CD14-positive monocyte (primary cell): ENCODE measurements at places on chromosomes 6 and 20.

DNA sequence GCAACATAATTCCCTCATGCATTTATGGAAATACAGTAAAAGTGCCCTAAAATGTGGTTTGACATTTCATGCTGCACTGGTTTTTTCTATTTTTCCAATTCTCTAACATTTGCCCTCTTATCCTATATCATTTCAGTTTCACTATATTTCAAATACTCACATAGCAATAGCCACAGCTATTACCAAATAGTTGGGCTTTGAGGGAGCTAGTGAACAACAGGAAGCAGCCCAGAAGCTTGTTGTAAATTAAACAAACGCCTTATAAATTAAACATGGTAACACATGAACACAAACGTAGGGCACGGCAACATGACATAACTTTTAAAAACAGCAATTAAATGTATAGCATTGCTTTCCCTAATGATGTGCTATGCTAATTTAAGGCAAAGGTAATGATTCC, 469.0 kb downstream of the CDC5L start:
- no peak for DNase-seq

- no peak for DNase-seq
Measured at GRCh38 chr20:23479043-23479442, 11.9 kb upstream of the CST8 start.

GRCh38 chr6:52371656-52372191, 9.8 kb downstream of the PAQR8 start:
- no peak for DNase-seq

DNA sequence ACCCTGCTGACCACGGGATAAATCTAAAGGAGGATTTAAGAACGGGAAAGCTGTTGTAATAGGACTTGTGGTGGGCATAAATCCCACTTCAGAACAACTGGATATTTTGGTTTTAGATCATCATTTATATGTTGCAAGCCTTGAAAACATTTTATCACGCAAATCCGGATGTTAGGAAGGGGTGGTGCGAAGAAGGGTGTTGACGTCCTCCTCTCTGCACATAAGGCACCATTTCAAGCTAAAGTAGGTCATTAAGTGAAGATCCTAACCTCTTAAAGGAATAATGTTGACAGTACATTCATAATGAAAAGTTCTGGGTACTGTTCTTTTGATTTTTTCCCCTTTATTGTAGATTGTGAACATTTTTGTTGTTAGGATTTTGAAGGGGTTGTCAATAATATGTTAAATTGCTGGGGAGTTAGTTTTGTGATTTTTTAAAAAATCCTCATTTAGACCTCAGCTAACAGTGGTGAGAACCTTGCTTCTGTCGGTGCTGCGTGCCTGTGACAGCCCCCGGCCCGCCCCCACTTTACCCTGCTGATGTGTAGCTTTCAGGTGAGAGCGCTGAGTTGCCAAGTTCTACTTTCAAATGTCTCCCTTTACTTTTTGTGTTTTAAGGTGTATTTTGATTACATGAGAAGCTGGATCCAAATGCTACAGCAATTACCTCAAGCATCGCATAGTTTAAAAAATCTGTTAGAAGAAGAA, 88.8 kb downstream of the MAP3K4 start:
- DNase-seq = no peak

- DNase-seq = no peak
Measured at GRCh38 chr6:53796791-53797190, 2.0 kb downstream of the LRRC1 start.

DNA sequence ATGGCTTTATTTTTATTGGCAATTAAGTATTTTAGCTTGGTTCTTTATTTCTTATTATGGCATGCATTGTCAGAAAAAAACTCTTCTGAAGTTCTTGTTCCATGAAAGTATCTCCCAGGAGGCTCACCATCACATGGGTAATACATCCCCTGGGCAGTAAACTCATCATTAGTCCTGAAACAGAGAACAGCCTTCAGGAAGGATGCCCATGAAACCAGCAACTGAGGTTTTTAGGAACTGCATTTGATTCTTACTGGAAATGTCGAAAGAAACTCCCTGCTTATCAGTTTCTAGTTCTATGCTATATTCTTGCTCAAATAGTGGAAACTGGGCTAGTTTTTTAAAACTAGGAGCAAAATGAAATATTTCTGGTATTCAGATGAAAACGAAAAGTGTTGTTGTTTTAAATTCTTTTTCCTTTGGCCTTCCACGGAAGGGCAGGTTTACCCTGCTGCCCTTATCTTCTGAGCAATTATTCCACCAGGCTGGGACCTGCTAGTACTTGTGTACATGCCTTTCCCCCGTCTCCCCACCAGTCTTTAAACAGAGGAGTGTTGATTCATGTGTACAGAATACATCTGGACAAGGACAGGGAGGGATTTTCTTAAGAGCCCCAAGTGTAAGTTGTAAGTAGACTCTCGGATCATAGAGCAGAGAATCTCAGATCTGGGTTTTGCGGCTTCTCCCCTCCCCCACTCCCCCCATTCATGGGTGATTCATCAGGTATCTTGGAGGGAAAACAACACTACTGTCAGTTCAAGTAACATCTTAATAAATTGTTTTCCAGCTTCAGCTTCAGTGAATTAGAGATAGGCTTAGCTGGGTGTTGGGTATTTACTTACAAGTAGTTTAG, 81.5 kb downstream of the RTN4IP1 start:
- no peak for DNase-seq

- no peak for DNase-seq
Measured at GRCh38 chr6:42300185-42300584, 82.5 kb upstream of the MRPS10 start.

- DNase-seq = no peak
Measured at GRCh38 chr6:80480421-80481157, 374.1 kb downstream of the BCKDHB start.

- no peak for DNase-seq
Measured at GRCh38 chr20:34971561-34972235, 16.0 kb downstream of the MYH7B start.
